ENCODE measurements at places on chromosomes 7 and 10.

- peak; percentile 26 for DNase-seq
Observed at GRCh38 chr7:147418966-147419365, 1171.6 kb upstream of the C7orf33 start.

DNA sequence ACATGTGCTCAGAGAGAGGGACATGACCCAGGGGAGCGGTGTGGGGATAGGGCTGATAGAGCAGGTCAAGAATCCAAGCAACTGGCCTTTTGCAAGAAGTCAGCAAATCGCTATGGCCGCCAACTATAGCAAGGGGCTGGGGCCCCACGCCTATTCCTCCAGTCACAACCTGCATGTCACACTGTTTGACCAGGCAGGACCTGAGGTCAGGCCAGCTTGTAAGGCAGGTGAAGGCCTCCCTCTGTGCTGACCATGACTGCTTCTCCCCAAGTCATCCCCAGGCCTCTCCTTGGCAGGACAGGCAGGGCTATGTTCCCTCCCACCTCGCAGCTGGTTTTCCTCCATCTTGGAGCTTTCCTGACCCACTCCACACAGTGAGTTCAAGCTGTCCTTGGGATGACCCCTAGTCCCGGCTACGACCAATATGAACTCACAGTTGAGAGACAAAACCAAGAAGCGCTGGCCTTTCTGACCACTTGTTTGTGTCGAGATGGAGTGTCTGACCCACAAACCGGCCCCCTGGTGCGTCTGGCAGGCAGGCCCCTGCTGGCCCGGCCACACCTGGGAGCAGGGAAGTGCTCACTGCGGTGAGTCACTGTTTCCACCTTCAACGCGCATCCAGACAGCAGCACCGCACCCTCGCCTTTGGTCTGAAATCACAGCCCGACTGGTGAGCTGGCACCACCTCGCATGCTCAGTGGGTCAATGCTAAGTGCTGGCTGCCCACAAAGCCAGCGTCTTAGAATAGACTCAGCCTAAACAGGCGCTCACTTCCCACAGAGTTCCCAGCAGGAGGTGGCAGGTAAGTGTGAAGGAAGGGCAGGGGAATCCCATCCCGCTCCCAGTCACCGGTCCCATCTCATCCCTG lies 81.4 kb downstream of the VWA2 start:
- DNase-seq: peak; percentile 67

GRCh38 chr7:145665499-145666258 lies 450.9 kb upstream of the CNTNAP2 start:
- DNase-seq: no peak

DNA sequence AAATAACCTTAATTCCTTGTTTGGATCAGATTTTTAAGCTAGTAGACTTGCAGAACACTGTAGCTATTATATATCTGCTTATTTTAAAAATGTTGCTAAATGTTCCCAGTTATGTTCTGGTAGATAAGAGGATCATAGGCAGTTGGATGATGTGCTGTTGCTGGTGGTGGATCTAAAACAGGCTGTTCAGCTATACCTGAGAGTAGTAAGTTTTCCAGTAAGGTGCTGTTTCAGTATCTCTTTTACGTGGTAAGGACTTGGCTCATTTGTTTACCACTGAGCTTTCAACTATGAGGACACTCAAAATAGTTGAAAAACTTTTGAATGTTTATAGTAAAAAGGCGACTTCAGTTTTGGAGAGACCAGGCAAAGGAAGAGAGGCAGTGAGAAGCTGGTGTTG lies 180.9 kb downstream of the CDK14 start:
- no peak for DNase-seq

GRCh38 chr10:28091913-28092312 lies 93.0 kb upstream of the ODAD2 start:
- no peak for DNase-seq

DNA sequence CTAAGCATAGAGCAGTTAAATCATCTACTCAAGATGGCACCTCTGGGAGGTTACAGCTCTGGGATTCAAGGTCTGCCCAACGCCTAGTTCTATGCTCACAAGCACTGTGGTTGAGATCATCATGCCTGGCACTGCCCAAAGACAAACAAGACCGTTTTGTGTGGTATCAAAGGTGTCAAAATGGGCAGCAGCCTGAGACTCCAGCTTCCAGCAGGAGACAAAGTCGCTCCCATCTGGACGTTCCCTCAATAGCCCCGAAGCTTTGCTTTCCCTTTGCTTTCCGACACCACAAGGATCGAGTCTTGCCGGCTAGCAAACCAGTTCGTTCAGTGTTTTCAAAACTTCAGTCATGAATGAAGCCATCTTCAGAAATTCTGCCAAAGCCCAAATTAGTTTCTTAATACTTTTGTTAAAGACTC lies 5.1 kb downstream of the HABP2 start:
- DNase-seq: peak; percentile 55

DNA sequence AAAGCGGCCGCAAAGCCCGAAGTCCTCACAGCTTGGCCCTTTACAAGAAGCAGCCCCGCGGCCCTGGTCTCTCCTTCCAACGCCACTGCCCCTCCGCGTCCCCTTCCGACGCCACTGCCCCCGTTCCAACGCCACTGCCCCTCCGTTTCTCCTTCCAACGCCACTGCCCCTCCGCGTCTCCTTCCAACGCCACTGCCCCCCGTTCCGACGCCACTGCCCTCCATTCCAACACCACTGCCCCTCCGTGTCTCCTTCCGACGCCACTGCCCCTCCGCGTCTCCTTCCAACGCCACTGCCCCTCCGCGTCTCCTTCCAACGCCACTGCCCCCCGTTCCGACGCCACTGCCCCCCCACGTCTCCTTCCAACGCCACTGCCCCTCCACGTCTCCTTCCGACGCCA lies 33.1 kb downstream of the AP5Z1 start:
- DNase-seq: no peak

- peak; percentile 70 for DNase-seq
Observed at GRCh38 chr7:104848138-104848990, 165.6 kb upstream of the KMT2E start.

DNA sequence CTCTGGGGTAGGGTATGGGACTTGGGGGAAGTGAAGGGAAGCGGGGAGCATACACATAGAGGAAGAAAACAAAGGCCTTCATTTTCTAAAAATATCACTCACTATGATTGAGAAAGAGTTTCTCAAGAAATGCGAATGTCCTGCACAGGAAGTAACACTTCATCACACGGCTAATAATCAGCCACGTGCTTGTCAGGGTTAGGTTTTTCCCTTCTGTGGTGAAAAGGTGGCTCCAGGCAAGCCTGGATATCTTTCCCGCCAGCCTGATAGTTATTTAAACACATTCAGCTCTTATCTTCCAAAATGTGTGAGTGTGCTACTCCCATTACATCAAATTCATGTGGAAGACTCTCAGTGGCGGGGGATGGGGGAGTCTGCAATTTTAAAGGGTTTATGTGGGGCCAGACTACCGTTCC lies 166.4 kb upstream of the ADO start:
- no peak for DNase-seq

DNA sequence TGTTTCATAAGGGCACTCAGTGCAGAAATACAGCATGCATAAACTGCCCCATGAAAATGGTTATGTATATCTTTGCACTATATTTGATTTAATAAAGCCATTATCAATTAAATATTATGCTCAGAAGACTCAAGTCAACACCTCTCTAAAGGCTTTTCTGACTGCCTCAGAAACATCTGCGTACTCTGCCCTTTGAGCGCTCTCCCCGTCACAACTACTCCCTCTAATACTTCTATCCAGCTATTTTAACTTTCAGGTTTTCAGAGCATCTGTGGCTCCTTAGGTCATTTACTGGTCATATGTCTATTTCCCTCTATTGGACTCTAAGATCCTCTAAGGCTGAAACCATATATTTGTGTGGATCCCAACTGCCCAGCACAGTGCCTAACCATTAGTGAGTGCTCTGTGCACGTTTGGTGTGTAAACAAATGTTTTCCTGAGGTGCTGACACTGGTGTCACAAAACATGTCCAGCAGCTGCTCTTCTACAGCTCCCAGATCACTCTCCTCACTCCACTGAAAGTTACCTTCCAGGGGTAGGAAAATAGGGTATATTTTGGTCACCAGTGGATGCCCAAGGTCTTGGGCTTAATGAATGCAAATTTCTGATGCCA lies 179.1 kb downstream of the BTAF1 start:
- no peak for DNase-seq

- no peak for DNase-seq
Observed at GRCh38 chr7:139731802-139732470, 45.9 kb downstream of the HIPK2 start.

DNA sequence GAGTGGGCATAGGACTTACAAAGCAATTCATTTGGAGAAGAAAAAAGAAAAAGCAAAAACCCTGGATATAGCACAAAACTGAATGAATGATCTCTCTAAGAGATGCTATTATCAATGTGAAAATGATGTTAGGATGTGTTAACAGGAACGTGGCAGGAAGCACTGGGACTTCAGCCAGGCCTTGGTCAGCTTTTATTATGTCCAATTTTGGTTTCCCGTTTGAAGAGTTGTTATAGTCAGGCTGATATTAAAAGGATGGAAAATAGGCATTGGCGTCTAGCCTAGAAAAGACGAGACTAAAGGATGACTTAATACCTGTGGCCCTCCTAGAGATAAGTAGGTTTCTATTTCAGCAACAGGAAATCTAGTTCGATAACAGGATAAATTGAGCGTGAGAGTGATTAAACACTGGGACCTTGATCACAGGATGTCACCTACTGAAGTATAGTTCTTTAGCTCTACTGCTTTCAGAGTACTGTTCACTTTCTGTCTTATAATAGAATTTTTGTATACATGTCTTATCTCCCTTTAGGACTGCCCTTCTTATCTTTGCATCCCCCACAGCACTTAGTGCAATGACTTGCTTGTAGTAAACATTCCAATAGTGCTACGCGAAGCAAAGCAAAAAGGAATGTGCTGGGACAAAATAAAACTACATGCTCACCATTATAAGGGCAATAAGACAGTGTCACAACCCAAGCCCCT lies 99.8 kb upstream of the AGBL3 start:
- no peak for DNase-seq

DNA sequence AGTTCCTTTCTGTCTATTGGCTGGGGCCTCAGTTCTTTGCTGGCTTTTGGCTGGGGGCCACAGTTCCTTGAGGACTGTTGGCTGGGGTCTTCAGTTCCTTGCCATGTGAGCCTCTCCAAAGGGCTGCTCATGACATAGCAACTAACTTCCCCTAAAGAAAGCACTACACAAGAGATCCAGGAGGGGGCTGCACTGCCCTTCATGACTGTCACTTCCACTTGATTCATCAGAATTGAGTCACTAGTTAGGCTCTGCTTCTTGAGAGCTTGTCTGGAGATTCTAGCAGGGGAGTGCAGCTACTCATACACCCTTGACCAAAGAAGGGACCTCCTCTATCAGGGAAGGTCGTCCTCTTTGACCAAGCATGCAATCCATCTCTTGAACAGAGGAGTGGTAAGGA lies 38.0 kb upstream of the MKX start:
- peak; percentile 20 for DNase-seq

DNA sequence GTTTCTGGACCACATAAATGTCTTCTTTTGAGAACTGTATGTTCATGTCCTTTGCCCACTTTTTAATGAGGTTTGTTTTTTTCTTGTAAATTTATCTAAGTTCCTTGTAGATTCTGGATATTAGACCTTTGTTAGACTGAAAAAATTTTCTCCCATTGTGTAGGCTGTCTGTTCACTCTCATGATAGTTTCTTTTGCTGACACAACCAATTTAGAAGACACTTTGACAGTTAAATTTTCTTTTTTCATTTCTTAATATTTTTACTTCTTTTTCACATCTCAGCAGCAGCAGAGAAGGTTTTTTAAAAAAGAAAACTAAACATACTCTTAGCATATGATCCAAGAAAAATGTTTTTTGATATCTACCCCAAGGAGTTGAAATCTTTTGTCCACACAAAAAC lies 61.8 kb downstream of the RNF32 start:
- DNase-seq: no peak

DNA sequence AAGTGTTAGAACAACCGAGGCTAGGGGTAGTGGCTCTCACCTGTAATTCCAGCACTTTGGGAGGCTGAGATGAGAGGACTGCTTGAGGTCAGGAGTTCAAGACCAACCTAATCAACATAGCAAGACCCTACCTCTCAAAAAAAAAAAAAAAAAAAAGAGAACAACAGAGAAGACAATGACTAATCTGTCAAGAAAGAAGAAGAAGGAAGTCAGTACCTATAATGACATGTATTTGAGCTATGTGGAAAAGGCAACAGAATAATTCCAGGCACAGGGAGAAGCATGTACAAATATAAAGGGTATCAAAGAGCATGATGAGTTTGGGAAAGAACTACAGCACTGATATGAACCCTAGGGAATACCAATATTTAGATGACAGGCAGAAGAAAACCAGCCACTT lies 27.5 kb downstream of the COPG2 start:
- no peak for DNase-seq

DNA sequence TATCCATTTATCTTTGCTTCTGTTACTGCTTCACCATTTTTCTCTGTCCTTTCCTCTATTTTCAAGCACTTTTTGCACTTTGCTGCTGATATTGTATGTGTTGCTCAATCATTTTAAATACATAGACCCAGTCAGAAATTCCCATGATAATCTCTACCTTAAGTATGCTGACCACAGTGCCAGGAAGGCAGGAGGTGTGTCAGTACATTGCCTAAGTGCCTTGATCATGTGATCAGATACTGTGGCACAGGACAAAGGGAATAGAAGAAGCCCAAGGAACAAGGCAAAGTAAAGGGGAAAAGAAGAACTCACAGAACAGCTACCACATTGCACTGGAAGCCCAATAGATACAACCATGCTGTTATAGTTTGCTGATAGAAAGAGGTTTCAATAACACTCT lies 53.7 kb upstream of the CD36 start:
- DNase-seq: peak; percentile 5

GRCh38 chr10:17644485-17644943 lies 563 bp downstream of the STAM start:
- DNase-seq: peak; percentile 35

GRCh38 chr7:101919363-101920115 lies 102.1 kb downstream of the CUX1 start:
- DNase-seq: no peak

GRCh38 chr10:78407009-78407711 lies 373.5 kb downstream of the RPS24 start:
- DNase-seq: peak; percentile 97

DNA sequence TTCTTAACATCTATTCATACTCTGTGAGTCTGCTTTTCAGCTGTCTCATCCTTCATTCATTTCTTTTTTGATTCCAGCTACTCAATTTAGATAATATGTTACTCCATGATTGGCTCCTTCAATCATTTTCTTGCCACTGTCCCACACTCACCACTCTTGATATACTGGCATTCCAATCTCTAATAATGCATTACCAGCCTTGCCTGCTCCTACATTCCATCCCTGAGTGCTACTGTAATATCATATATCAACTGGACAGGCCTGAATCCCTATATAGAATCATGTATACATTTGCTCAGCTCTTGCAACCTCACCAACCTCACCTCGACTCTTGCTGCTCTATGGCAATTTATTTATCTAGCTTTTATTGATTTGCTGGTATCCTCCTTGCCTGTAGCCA lies 45.0 kb upstream of the SLC13A1 start:
- no peak for DNase-seq

DNA sequence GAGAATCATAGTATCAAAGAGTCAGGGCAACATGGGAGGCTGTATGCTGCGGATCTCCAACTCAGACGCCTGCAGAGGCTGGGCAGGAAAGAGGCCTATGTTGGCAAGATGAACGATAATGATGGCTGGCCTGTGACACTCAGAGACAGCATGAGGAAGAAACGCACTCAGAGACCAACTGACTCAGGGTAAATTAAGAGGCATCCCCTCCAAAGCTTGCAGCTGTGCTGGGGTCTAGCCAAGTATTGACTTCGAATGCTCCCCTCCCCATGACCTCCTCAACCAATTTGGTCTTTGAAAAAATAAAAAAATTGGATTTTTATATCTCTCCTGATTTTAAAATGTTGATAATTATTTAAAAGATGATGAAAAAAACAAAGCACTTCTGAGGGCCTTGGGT lies 718.9 kb downstream of the GRID1 start:
- no peak for DNase-seq

- DNase-seq: no peak
Observed at GRCh38 chr10:44520651-44521050, 135.8 kb upstream of the CXCL12 start.
